GM06990 (cell line): ENCODE measurements at places on chromosomes 4 and X.

DNA sequence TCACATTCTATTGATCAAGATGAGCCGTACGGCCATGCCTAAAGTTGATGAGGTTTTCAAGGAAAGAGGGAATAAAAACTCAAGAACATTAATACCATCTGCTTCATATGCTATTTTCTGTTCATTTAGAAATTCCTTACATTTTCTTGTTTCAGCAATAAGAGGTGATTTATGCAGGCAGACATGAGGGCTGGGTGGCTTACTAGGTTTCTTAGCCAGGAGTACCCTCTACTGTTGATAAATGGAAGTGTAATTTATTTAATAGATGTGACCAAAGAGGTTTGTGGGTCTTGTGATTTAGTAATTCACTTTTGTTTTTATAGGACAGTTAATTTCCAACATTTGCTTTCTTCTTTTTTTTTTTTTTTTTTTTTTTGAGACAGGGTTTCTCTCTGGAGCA, 6.4 kb upstream of the SMIM9 start:
- DNase-seq = no peak

GRCh38 chr4:2743518-2744445, 12.4 kb downstream of the TNIP2 start:
- no peak for DNase-seq

- no peak for DNase-seq
Observed at GRCh38 chr4:144572660-144573059, 73.3 kb upstream of the HHIP start.

DNA sequence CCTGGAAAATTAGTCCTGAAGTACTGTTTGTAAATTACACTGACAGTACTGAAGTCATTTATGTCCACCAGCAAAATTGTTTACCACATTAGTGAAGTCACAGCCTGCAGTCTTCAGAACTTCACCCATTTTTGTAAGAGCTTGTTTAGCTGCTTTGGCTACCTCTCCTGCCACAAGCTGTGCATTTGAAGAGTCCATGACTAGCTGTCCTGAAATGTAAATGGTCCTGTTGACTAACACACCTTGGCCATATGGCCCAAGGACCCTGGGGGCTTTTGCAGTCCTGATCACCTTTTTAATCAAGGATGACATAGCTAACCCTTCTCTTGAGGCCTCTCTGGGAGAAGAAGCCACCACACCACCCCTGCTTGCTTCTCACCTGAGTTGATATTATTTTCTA, 21.4 kb upstream of the ZNF518B start:
- DNase-seq = no peak

DNA sequence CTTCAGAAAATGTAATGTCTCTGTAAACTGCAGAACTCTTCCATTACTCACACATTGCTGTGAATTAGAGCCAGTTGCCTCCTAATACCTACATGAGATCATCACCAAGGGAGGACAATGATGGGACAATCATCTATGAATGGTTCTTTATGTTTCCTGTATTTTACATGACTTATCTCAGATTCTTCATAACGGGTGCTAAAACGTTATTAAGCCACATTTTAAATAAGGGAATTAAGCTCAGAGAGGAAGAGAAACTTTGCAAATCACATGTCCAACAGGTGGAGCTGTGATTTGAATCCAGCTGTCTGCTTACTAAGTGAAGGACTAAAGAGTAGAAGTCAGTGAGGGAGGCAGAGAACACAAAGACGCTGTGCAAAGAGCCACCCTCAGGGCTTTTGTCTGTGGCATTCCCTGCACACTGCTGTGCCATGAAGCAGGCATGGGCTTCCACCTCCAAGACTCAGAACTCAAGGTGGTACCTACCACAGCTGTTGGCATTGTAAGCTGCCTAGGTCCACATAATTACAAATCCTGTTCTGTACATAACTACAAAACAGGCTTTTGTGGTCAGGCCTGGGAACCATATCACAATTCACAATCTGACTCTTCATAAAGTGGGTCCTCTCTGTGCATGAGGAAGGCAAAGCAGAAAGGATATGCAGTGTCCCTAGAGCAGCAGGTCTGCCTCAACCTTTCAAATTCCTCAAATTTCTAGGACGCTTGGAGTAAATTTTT, 12.8 kb downstream of the TBC1D9 start:
- DNase-seq = peak; percentile 68
